ENCODE measurements at places on chromosomes 2 and 18.

DNA sequence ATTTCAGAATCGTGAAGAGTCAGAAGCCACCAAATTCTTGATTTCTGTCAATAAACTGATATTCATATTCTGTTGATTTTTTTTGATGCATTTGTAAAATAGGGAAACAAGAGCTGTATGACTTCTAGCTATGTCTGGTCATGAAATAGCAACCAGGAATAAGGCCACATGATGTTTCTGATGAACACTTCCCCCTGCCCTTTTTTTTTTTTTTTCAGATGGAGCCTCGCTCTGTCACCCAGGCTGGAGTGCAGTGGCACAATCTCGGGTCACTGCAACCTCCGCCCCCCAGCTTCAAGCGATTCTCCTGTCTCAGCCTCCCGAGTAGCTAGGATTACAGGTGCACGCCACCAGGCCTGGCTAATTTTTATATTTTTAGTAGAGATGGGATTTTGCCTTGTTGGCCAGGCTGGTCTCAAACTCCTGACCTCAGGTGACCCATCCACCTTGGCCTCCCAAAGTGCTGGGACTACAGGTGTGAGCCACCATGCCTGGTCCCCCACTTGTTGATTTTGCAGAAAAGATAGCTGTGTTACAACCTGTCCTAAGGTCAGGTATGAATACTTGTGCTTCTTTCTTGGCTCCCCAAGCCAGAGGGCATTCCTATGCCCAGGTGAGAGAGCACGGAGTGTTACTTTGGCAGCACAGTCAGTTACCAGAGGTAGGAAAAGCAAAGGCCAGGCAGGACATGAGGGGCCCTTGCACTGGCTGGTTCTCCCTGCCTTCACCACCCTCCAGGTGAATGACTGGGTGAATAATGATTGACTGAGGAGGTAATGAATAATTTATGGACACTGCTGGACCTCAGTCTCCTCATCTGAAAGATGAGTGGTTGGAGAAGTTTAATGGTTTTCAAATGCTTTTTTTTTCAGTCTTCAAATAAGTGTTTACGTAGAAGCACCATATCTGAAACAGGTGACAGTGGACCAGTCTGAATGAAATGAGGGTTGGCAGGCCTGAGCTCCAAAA is 39.6 kb downstream of the PAX8 start:
- peak; percentile 75 for DNase-seq

- DNase-seq = no peak
Measured at GRCh38 chr2:28168376-28168775, 224.3 kb upstream of the FOSL2 start.

- DNase-seq = no peak
Measured at GRCh38 chr18:22844190-22844589, 88.9 kb upstream of the RBBP8 start.

- no peak for DNase-seq
Measured at GRCh38 chr2:17296686-17297085, 221.6 kb downstream of the RAD51AP2 start.

GRCh38 chr2:202841090-202841867 is 30.3 kb downstream of the ICA1L start:
- DNase-seq = no peak

GRCh38 chr2:60849187-60849586 is 32.2 kb upstream of the REL start:
- DNase-seq = no peak

GRCh38 chr2:234705108-234705507 is 208.2 kb upstream of the ARL4C start:
- no peak for DNase-seq

DNA sequence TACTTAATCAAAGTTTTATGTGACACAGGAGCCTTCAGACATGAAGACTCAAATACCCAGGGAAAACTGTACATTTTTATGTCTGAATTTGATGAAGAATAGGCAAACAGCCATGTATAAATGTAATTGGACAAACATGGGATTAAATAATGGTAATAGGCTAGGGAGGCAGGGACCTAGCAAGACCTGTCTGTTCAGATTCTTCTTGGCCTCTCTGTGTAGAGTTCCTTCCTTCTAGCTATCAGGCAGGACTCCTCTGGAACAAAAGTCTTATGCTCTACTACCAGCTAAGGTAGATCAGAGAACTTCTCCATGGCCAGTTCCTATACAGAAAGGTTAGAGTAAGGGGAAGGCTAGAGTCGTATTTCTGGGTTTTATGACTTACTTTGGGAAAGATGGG is 9.5 kb upstream of the PARD3B start:
- DNase-seq = no peak

GRCh38 chr2:239803102-239803765 is 221.9 kb downstream of the NDUFA10 start:
- DNase-seq = no peak

DNA sequence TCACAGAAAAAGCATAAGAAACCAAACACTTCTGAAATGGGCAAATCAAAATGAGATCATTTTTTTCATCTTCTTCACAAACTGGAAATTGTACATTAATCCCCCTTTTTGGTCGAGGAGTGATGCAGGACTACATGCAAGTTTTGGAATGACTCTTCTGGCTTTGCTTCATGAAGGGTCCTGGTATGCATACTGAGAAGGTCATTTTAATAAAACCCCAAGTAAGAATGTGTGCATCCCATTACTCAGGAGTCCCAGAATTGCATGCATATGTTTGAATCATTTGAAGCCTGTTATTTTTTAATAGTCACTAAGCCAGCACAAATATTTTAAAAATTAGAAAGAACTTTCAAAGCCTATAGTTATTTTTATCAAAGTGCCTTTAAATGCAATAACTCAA is 16.7 kb upstream of the EHBP1 start:
- DNase-seq = no peak

GRCh38 chr2:217919204-217919603 is 83.6 kb downstream of the TNS1 start:
- no peak for DNase-seq

GRCh38 chr2:204732019-204732418 is 186.7 kb downstream of the PARD3B start:
- DNase-seq = no peak

DNA sequence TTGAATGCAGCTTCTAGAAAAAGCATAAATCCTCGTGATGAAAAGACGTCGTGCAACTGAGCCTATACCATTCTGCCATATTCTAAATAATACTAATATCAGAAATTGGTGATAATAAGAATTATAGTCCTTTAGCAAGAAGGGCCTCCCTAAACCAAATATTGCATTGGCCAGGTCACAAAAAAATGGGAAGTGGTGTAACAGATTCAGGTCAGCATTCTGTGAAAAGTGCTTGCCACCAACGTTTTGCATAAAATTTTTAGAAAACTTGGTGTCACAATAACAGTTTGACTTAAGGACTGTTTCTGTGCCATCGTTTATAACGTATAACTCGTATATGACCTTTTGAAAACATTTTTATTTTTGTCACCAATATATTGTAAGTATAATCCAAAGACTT is 603.6 kb downstream of the CPS1 start:
- no peak for DNase-seq

DNA sequence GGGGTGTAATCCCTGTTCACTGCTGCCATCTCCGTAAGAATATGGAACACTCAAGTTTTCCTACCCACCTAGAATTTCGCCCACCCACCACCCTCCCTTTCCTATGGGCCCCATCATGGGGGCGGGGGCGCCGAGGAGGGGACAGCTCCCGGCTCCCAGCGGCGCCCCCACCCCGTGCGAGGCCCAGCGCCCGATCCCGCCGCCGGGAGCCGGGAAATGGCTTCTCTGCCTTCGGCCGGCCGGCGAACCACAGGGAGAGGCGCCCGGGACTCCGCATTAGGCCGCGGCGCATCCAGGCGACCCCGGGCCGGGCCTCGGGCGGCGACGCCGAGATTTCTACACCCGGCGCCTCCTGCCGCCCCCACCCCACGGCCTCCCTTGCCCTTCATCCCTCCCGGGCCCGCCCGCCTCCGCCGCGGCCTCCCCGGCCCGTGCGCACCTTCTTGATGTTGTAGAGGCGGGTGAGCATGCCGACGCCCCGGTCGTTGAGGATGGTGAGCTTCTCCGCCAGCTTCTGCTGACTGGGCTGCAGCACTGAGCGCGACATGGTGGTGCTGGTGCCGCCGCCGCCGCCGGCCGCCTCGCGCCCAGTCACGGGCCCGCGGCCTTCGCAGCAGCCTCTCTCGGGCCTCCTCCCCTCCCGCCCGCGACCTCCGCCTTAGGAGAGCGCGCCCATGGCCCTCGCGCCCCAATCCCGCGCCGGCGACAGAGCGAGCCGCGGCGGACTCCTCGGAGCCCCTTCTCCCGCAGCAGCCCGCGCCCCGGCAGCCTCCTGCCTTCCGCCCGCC is 510 bp downstream of the NCKAP1 start:
- peak; percentile 26 for DNase-seq

Data from suppressor macrophage (primary cell).